NCI-H748 treated with DMSO at 0.1 percent for 48 hours (cell line): ENCODE measurements at places on chromosomes 16 and 17.

GRCh38 chr17:5958850-5959249, 111.3 kb upstream of the WSCD1 start:
- DNase-seq = no peak

DNA sequence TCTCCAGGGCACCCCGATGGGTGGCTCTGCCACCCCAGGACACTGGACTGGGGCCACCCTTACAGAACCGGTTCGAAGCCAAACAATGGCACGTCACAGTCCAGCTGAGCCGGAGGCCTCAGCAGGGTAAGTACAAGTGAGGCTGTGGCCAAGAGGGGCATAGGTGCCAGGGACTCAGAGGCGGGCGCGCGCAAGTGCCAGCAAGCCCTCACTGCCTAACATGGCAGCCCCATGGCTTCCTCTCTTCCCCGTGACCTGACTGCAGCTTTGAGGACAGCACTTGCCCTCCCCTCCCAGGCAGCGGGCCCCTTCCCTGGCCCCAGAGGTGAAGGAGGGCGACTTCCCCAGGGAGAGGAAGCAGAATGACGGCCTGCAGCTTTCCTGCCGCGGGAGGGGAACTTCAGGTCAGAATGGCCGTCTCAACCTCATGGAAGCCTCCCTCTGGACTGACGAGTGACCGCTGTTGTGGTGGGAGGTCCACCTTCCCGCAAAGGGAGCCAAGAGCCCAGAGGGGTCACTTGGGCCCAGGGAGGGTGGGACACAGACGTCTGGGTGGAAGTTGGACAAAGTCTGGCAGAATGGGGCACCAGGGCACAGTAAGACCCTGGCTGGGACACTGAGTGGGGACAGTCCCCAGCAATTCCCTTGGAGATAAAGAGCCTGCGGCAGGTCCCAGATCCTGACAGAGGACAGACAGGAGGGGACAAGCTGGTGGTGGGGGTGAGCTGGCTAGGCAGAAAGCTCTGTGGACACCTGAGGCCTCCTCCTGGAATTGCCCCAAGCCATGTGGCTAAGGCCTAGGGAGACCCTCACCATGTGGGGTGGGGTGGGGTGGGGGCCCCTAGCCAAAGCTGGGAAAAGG, 52.1 kb upstream of the TOB1 start:
- DNase-seq = no peak

- DNase-seq = no peak
Measured at GRCh38 chr17:8147805-8148404, 4.3 kb downstream of the PER1 start.

DNA sequence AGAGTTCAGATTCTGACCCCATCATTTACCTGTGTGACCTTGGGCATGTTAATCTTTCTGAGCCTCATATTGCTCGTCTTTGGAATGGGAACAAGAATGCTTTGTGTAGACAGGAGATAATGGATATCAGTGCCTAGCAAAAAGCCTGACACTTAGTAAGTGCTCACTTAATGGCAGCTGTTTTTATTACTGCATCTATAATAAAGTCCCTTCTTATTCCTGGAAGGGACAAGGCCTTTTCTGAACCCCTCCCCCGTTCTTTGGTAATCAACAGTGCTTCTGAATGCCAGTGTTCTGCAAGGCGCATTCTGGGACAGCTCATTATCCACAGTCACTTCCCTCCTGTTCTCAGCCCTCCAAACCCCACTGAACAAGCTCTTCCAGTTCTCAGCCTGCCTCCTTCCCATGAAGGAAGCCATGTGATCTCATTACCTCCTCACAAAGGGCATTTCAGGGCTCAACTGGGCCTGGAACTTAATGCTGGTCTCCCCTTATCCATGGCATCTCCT, 25.1 kb upstream of the SUPT4H1 start:
- no peak for DNase-seq

- no peak for DNase-seq
Measured at GRCh38 chr16:88062341-88063210, 111.3 kb downstream of the BANP start.

DNA sequence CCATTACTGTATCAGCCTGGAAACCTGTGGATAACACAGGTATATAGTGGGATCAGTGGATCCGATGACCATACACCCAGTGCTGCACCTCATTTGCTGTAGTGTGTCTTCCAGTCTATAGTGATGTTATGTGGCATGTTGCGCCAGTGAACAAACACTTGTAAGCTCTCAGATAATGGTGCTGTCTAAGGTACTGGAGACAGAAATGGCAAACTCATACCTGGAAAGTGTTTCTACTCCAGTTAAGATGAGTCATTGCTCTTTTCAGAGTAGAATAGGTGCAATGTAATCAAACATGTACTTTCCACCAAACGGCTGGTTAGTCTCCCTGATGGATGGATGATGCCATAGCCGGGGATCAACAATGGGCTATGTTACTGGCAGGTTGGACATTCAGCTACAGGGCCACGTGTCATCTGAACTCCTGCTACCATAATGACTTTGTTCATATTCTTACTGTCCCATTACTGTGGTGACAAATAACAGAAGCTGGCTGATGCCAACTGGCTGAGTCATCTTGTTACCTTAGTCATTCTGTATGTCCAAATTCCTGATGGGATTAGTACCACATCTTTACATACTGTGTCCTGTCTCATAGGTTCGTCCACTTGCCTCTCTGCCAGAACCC, 6.3 kb downstream of the CCL11 start:
- no peak for DNase-seq

DNA sequence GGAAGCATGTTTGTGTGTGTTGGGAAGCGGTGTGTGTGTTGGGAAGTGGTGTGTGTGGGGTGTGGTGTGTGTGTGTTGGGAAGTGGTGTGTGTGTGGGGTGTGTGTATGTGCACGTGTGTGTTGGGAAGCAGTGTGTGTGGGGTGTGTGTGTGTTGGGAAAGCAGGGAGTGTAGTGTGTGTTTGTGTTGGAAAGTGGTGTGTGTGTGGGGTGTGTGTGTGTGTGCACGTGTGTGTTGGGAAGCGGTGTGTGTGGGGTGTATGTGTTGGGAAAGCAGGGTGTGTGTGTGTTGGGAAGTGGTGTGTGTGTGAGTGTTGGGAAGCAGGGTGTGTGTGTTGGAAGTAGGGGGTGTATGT, 785 bp upstream of the NOD2 start:
- no peak for DNase-seq

GRCh38 chr17:39606434-39607056, 1.2 kb downstream of the NEUROD2 start:
- DNase-seq = no peak

GRCh38 chr16:88645941-88646340, 4.9 kb downstream of the CYBA start:
- DNase-seq = no peak

DNA sequence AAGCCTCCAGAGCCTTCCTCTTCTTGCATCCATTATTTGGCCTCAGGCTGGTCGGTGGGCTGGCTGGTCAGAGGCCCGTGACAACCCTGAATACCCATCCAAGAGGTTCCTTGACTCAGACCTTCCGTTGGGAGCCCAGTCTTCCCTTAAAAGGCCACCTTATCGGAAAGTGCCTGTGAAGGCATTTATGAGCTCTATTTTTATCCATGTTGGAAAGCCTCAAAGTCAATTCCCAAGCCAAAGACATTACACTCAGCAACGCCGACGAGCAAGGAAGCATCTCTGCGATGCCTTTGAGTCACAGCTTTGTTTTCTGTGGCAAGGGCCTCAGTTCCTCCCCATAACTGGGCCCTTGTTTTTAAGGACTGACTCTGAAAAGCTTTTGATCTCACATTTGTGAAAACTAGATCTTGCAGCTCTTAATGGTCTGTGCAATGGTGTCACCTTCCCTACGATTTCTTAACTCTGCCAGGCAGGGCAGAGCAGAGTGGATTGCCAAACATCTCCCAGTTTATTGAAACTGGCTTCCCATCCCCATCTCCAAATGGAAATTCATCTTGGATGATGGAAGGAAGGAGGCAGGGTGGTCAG, 13.3 kb upstream of the SPOP start:
- no peak for DNase-seq

DNA sequence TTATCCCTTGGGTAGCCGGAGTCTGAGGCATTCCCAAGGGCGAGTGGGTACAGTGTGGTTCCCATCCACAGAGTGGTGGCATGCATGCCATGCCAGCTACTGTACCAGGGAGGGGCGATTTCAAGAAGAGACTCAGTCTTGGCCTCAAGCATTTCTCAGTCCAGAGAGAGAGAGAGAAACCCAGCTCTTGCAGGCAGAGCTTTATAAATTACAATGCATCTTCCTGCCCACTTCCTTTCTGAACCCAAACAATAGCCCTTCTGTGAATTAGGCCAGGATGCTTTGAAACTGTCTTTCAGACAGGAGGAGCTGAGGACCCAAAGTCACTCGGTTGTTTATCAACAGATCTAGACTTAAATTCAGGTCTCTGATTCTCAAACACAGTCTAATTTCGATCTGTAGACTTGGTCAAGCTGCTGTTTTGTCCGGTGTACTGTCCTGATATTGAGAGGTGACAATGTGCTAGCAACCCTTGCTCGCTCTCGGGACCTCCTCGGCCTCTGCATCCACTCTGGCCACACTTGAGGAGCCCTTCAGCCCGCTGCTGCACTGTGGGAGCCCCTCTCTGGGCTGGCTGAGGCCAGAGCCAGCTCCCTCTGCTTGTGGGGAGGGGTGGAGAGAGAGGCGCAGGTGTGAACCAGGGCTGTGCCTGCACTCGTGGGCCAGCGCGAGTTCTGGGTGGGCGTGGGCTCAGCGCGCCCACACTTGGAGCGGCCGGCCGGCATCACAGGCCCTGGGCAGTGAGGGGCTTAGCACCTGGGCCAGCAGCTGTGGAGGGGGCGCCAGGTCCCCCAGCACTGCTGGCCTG, 408.0 kb downstream of the UTP18 start:
- no peak for DNase-seq

DNA sequence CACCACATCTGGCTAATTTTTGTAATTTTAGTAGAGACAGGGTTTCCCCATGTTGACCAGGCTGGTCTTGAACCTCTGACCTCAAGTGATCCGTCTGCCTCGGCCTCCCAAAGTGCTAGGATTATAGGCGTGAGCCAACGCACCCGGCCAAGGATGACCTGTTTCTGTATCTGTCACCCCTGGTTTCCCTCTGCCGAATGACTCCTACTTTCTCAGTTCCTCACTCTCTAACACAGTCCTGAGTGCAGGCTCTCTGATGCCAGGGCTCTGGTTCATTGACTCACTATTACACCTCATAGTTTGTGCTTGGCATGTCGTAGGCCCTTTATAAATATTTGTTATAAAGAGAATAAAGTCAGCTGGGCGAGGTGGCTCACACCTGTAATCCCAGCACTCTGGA, 10.7 kb upstream of the PRPF8 start:
- DNase-seq = no peak

- DNase-seq = no peak
Measured at GRCh38 chr17:2595716-2596115, 2.3 kb downstream of the PAFAH1B1 start.

DNA sequence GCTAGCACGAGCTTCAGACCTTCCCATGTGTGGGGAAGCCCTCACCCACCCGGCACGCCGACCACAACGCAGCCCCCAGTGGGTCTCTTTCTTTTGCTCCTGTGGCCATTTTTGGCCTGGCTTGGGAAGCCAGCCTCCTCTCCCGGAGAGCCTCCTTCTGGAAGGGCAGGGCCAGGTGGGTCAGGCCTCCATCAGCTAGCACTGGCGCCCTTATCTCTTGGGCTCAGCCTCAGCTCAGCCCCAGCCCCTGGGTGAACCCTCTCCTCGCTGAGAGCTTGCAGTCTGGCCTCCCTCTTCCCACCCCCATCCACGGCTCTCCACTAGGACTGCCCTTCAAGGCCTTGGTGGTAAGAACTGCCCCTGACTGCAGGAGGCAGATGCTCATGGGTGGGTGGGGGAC, 14.7 kb upstream of the JPH3 start:
- DNase-seq = no peak

GRCh38 chr16:84599521-84600202, 18.2 kb downstream of the COTL1 start:
- DNase-seq = no peak
